Activated T-helper 1 cell treated with anti-CD3 and anti-CD28 coated beads, Interleukin-2, amount 50 U/mL, for 16 hours (primary cell): ENCODE measurements at places on chromosomes 12 and 14.

- DNase-seq, result no peak
Observed at GRCh38 chr14:44309331-44309730, 197.8 kb downstream of the FSCB start.

DNA sequence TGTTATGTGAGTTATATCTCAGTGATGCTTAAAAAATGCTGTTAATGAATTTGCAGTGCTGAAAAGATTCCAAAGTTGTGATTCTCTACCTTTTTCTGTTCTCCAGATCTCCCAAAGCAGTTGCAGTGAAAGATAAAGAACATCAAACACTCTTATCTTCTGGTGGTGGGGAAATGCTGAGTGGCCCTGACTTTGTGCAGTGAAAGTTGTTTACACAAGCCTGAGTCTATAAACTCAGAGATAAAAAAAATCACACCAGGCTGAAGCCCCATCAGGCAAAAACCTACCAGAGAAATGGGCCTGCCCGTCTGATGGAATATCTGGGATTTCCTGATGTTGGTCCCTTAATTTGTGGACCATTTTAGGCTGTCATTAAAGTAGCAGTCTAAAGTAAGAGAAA is 46.1 kb downstream of the RASSF3 start:
- no peak for DNase-seq

DNA sequence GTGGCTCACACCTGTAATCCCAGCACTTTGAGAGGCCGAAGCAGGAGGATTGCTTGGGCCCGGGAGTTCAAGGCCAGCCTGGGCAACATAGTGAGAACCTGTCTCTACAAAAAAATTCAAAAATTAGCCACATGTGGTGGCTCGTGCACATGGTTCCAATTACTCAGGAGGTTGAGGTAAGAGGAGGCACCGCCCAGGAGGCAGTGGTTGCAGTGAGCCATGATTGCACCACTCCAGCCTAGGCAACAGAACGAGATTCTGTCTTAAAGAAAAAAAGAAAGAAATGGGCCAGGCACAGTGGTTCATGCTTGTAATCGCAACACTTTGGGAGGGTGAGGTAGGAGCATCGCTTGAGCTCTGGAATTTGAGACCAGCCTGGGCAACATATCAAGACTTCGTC is 33.5 kb downstream of the MAP1LC3B2 start:
- DNase-seq, result no peak

GRCh38 chr12:69030321-69030720 is 97.3 kb upstream of the CPM start:
- DNase-seq, result no peak

DNA sequence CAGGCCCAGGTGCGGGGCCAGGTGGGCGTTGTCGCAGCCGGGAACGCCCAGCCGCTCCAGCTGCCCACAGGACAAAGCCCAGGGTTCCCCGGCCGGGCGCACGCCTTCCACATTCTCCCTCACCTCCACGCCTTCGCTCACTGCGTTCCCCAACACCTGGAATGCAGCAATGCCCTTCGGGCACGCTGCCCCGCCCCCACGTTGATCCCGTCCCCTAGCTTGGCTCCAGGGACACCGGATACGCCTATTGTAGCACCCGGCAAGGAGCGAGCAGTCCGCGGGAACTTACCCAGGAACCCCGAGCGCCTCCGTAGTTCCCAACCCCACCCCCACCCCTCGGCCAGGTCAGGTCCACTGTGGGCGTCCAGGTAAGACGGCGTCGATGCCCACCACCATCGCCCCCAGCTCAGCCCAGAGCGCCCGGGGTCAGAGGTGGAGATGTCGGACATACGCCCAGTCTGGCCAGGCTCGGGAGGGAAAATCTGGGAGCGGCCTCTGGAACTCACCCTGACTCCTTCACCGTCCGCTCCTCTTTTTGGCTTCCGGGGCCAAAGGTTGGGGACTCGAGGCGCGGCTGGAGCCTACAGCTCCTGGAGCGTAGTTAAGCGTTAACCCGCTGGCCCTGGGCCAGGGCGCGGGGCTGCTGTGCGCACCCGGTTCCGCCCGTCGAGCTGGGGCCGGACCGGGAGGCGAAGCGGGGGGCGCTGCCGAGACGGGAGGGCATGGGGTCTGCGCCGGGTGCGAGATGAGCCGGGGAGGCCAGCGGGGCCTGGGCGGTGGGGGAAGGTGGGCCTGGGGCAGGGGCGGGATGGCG is 594 bp upstream of the CEP170B start:
- DNase-seq, result no peak

DNA sequence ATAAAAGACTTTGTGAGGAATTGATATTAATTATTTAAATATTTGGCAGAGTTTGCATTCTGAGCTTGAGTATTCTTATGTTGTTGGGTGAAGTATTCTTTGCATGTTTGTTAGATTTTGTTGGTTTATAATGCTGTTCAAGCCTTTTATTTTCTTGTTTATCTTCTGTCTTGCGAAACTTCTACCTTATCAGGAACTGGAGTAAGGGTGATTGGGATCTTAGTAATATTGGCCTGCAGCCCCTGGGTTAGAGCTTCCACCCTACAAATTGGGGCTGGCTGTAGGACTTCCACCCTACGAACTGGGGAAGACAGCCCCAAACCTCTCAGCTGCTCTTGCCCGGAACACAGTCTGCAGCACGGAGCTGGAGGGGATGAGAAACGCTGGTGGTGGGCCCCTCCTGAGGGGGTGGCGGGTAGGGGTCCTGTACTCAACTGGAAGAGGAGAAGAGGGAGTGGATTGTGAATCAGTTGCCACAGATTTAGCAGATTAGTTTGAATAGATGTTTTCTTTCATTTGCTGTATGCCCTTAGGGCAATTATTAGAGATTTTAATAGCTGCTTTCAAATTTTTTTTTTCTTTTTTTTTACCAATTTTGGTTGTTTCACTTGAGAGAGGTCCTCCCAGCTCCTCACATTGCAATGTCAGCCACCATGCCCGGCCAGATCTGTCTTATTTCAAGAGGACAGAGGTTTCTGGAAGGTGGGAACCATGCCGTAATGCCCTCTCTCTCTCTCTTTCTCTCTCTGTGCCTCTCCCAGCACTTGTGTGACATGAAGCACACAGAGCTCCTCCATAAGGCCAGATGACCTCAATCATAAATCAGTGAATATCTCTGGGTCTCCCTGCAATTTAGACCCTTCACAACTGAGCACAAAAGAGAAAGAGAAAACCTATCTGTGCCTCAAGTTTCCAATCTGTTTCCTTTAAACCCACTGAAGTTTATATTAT is 123.4 kb downstream of the DICER1 start:
- no peak for DNase-seq

DNA sequence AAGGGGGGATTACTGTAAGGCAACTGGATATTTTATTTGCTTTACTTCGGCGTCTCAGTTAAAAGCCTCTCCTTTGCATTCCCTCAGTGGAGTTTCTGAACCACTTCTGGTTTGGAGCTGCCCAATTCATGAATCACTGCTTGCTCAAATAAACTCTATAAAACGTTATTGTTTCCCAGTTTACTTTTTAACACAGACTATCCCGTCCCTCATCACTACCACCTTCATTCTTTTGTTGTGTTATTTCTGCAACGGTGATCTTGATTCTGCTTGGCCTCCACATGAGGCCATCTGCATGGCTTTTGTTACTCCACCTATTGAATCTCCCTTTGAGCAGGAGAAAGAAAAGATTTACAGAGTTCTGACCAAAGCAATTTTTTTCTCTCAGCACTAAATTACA is 104.0 kb upstream of the PLEKHA5 start:
- no peak for DNase-seq

DNA sequence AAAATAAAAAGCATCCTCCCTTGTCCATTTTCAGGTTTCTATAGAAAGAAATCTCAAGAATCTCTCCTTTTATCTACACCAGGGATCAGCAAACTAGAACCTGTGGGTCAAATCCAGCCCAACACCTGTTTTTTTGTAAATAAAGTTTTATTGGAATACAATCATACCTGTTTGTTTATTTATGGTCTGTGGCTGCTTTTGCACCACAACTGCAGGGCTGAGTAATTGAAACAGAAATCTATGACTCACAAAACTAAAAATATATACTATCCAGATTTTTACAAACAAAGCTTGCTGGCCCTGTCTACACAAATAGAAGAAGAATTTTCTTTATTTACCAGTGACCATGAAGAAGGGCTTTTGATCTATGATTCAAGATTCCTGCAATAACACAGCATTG is 95.1 kb upstream of the COCH start:
- no peak for DNase-seq

DNA sequence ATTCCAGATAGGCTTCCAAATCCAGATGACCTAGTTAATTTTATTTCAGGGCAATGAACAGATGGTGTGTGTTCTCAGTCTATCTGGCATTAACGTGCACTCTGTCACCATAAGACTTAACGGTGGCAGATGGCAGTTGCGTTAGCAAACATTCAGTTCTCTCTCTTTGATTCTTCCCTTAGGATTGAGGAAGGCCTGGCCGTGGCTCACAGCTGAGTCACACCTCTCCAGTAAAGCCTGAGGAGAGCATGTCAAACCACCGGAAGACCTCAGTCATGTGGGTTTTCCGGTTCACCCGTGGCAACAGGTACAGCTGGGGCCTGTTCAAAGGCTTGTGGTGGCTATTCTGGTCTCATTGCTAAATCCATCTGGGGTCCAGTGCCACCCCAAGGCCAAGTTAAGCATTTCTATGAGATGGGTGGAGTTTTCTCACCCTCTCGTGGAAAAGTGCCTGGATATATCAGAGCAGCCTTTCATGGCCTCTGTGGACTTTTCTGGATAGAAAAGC is 545.1 kb upstream of the ATP2B1 start:
- no peak for DNase-seq

- no peak for DNase-seq
Observed at GRCh38 chr12:94033101-94033500, 115.3 kb upstream of the PLXNC1 start.

GRCh38 chr12:52870361-52871290 is 21.8 kb upstream of the KRT78 start:
- DNase-seq, result peak; percentile 62

GRCh38 chr14:67426983-67427606 is 15.1 kb upstream of the PLEK2 start:
- DNase-seq, result peak; percentile 57

DNA sequence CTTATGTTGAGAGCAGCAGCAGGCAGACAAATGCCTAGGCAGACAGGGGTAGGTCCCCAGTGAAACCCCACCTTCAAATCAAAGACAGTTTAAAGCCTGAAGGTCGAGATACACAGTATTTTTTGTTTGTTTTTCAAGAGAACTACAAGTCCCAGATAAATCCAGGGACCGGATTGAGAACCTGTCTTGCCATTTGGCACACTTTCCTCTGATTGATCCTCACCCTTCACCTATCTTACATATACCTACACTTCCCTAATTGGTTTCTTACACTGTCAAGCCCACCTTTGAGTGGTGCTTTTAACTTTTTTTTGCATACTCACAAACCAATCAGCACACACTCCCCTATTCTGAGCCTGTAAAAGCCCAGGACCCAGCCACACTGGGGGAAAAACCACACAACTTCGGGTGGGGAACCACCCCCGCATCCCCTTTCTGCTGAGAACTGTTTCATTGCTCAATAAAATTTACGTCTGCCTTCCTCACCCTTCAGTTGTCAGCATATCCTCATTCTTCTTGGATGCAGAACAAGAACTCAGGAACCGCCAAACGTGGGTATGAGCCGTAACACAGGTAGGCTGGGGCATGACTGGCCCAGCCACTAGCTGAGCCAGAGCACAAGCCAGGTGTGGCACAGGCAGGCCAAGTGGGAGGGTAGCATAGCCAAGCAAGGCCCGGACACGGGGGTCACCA is 11.1 kb downstream of the DICER1 start:
- DNase-seq, result no peak

GRCh38 chr12:128753438-128753837 is 70.3 kb downstream of the SLC15A4 start:
- DNase-seq, result no peak

DNA sequence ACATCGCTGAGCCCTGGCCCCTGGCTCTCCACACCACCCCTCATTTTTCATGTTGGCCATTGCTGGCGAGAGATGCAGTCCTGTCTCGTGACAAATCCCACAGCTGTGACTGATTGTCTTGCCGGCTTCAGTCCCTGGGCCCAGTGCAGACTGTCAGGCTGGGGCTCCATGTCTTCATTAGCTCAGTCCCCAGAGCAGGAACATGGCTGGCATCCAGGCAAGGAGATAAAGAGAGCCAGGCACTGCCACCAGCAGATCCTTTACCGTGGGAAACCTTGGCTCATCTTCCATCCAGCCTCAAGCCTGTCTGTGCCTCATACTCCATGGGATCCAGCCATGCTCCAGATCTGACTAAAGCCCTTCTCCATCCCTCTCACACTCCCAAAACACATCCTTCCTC is 284.7 kb upstream of the FKBP4 start:
- no peak for DNase-seq

- DNase-seq, result no peak
Observed at GRCh38 chr12:80168936-80169335, 69.6 kb downstream of the OTOGL start.

- DNase-seq, result no peak
Observed at GRCh38 chr12:52063981-52064649, 5.7 kb upstream of the ATG101 start.

DNA sequence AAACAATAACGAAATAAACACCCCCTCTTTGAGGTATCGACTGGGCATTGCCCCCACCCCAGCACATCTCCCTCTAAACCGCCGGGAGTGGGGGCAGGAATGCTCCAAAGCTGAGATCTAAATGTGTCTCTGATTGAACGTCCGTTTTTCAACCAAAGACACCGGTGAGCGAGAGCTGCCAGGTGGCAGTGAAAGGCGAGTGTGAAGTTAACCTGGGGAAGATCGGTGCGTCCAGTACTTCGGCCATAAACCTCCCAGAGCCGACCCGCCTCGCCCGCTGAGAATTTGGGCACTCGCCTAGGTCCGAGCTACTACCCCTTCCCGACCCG is 625 bp downstream of the ANGEL1 start:
- DNase-seq, result no peak
